ACHN (cell line): ENCODE measurements at places on chromosomes 4 and X.

- no peak for DNase-seq
Observed at GRCh38 chr4:96767815-96768480, 928.1 kb downstream of the PDHA2 start.

- peak; percentile 10 for DNase-seq
Observed at GRCh38 chr4:185559915-185560281, 24.6 kb upstream of the PDLIM3 start.

DNA sequence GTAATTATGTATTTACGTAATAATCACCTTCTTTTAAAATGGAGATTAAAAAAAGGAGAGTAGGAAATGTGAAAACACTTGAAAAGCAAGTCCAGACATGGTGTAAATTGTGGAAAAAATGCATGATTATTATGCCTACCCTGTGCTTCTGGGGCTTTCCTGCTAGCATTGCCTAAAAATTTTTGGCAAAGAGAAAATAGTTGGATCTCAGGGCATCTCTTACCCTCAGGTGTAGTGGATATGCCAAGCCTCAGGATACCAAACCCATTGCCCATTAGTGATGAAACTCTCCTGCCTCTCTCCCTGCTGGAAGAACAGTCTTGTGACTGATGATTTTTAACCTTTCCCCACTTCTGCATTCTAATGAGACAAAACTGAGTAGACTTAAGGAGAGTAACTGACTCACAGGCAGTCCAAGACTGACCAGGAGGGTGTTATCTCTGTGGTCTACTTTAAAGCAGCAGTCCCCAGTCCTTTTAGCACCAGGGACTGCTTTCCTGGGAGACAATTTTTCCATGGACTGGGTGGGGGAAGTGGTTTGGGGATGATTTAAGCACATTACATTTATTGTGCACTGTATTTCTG lies 174.6 kb downstream of the ZNF330 start:
- DNase-seq, result no peak

DNA sequence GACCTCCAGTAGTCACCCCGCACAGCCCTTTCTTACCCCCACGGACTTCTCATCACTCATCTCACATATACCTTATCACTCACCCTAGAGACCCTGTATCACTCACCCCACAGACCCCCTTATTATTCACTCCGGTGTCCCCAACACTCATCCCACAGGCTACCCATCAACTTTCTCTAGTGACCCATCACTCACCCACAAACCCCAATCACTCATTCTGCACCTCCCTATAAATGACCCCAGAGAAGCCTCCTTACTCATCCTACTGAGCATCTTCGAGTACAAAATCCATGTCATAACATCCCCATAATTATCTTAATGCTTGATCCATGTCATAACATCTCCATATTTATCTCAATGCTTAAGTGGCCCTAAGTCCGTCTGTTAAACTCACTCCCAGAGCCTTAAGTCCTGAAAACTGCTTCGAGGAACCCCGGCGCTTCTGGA lies 934 bp downstream of the ZNF41 start:
- no peak for DNase-seq

- DNase-seq, result peak; percentile 42
Observed at GRCh38 chr4:46931981-46932380, 22.9 kb upstream of the COX7B2 start.
